ENCODE measurements at places on chromosomes 3 and 15. TPM values are rescaled to one million over a fixed set of nuclear protein-coding genes. Genes with fewer than 3 reads are reported as not detected.

DNA sequence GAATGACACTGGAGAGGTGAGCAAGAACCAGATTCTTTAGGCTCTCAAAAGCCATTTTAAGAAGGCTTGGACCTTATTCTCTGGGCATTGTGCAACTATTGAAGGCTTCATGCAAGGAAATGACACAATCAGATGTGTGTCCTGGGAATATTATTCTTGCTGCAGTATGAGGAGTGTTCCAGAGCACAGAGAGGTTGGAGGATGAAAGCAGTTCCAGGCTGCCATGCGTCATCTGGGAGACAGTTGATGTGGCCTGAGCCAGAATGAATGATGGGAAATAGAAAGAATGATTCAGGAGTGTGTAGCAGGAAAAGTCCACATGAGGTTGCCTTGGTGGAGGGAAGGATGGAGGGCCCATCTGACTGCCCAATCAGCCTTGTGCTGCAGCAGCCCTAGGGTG is 123.1 kb downstream of the CHCHD6 start:
- no peak for DNase-seq

The GNB5 gene
- total RNA-seq: 14.2 TPM

The UACA gene
- 31.5 TPM for total RNA-seq

The MME gene
- 149 TPM for total RNA-seq

The POLQ gene
- 0.16 TPM for total RNA-seq

DNA sequence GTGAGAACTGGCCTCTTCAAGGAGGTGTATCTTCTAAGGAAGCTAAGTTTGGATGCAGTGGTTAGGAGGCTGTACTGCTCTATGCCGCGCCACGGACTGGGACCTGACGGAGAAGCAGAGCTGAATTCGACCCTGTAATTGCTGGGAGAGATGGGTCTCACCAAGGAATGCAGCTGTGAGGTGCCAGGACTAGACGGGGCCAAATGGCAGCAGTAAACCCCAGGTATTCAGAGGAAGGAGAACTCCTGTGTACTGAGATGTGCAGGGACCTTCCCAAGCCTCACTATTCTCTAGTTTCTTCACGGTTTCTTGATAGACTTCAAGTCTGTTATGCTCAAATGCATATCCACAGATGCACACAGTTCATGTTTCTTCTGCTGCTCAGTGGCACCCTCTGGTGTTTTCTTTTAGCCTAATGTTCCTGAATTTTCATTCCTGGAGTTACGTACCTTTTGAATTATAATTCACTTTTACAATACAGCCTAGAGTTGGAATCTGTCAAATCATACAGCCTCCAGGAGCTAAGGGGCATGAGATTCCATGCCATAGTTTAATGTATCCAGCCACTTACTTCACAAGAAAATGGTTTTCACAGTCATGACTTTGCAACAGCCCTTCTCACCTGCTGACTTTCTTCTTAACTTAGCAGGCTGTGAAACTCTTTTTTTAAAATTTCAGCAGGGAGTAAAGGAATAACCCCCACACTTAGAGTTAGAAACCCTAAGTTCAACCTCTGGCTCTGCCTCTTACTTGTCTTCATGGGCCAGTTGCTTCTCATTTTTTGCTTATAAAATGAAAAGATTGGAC is 61.8 kb downstream of the GLDN start:
- peak; percentile 53 for DNase-seq

DNA sequence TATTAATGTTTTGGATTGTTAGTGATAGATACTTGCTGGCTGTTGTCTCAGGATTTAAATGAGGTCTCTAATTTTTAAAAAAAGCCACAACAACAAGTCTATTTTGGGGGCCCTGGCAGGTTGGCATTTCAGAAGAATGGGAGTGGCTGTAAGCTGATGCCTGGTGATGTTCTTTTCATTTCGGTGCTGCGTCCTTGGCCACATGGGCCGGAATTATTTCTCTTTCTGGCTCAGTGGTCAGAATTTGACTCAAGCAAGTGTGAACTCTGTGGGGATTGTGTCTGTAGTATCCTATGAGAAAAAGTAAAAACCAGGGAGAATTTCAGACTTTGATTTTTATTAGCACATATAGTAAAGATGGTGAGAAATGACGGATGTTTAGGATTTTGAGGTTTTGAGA is 203.0 kb downstream of the AKAP13 start:
- DNase-seq: peak; percentile 87

The SAXO2 gene
- total RNA-seq: 3.6 TPM

The ACVR2B gene
- 2.7 TPM for total RNA-seq

The OSTN gene
- 0.72 TPM for total RNA-seq

DNA sequence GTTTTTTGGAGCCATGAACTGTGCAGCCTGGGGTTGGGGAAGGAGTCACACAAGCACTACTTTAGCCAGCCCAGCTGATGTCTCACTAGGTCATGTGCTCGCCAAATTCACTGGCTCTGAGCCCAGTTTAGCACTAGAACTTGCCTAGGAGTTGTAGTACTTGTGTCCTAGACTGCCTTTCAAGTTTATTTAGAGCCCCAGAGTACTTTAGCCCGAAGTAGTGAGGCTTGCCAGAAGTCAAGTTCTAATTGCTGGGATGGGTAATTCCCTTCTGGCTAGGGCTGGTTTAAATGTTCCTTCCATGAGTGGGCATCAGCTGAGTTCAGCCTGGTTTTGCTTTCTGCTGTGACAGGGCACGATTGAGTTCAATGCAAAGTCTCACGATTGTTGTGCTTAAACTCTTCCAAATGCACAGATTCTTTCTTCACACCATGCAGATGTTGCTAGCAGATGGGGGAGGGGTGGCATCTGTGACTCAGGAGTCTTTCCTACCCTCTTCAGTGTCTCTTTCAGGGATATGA is 228.2 kb upstream of the ZPLD1 start:
- DNase-seq: peak; percentile 62
